Activated CD8-positive, alpha-beta T cell treated with anti-CD3 and anti-CD28 coated beads for 36 hours (primary cell): ENCODE measurements at places on chromosomes 13 and 19. TPM values are rescaled to one million over a fixed set of nuclear protein-coding genes. Genes with fewer than 3 reads are reported as not detected.

Gene ZBTB32
- total RNA-seq: 410 TPM

Gene NCAN
- total RNA-seq: not detected

Gene ERF
- 69.2 TPM for total RNA-seq

Gene RASL11A
- total RNA-seq: 2.7 TPM

Gene JAK3
- 120 TPM for total RNA-seq

Gene LSM14A
- total RNA-seq: 99.3 TPM

Gene CYP4F2
- 0.18 TPM for total RNA-seq

Gene PDCD2L
- total RNA-seq: 39.9 TPM

Gene STK24
- 118 TPM for total RNA-seq

Gene ZNF547
- total RNA-seq: 1.3 TPM

Gene SF3A2
- total RNA-seq: 157 TPM

Gene NFIX
- total RNA-seq: 4.7 TPM

Gene DKKL1
- not detected for total RNA-seq

Gene ARHGEF18
- total RNA-seq: 25.9 TPM

Gene TMEM272
- total RNA-seq: 0.18 TPM

Gene SWSAP1
- 1.8 TPM for total RNA-seq

Gene ZNF776
- total RNA-seq: 9.8 TPM
